ENCODE measurements at places on chromosomes 1 and 21.

DNA sequence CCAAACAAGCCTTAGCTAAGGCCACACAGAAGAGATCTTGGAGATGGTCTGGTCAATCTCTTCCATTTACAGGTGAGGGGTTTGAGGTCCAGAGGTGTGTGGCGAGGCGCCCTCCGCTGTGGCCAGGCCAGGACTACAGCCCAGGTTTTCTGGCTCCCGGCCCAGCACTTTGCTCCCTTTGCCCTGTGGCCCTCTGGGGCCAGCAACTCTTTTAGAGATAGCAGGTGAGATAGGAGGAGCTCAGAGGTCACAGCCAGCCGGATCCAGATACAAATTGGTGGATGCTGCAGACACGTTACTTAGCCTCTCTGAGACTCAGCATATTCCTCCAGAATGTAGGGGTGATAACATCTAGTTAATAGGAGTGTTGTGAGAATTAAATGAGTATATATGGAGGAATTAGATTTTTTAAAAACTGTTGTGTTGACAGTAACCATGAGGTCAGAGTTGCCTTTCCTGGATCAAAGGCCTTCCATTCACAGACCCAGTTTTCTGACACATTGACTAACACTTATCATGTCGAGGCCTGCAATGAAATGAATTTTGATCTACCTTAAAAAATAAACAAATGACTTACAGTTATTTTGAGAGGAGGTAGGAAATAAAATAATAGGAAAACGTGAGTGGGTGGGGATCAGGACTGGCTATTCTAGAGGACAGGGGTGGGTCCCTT lies 16.6 kb downstream of the TEX35 start:
- DNase-seq = no peak

DNA sequence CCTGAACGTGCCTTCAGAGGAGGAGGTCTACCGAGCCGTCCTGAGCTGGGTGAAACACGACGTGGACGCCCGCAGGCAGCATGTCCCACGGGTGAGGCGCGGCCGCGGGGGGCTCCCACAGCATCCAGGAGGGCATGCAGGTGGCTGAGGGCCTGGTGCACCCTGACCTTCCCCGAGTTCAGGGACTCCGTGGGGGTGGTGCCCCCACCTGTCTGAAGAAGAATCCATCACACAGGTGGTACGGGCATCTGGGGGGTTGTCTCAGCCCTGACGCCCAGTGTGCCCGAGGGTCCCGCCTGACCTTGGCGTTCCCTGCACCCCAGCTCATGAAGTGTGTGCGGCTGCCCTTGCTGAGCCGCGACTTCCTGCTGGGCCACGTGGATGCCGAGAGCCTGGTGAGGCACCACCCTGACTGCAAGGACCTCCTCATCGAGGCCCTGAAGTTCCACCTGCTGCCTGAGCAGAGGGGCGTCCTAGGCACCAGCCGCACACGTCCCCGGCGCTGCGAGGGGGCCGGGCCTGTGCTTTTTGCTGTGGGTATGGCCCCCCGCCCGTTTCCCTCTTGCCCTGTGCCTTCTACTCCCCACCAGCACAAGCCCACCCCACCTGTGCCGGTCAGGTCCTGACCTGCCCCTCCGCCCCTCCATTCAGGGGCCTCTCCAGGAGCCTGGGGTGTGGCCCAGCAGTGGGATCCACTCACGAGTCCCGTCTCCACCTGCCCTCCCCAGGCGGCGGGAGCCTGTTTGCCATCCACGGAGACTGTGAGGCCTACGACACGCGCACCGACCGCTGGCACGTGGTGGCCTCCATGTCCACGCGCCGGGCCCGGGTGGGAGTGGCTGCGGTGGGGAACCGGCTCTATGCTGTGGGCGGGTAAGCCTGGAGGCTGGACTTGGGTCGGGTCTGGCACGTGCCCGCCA lies 2.3 kb downstream of the KLHL17 start:
- DNase-seq = no peak

DNA sequence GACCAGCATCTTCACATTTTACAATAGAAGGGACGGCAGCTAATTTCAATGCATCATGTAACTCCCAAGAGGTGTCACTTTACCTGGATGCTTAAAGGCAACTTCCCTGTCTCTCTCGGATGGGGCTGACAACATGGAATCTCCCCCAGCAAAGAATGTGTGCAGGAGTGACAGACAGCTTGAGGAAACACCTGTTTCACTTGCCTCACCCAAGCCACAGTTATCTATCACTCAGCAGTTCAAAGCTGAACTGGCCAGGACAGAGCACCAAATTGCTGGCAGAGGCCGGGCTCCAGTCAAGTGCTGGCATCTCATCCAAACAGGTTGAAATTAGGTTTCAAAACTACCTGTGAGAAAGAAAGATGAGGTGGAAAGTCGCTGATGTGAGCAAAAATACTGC lies 538.0 kb upstream of the PLXNA2 start:
- DNase-seq = no peak

DNA sequence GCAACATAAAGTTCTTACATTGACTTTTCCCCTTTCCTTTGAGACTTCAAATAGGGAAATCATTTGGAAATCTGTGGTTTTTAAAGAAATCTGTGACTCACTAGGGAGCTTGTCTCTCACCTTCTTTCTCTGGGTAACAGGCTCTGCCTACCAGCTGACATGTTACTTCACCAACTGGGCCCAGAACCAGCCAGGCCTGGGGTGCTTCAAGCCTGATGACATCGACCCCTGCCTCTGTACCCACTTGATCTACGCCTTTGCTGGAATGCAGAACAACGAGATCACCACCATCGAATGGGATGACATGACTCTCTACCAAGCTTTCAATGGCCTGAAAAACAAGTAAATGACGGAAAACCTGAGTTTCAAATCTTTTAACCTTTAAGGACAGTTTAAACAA lies 9.2 kb upstream of the CHIA start:
- no peak for DNase-seq

DNA sequence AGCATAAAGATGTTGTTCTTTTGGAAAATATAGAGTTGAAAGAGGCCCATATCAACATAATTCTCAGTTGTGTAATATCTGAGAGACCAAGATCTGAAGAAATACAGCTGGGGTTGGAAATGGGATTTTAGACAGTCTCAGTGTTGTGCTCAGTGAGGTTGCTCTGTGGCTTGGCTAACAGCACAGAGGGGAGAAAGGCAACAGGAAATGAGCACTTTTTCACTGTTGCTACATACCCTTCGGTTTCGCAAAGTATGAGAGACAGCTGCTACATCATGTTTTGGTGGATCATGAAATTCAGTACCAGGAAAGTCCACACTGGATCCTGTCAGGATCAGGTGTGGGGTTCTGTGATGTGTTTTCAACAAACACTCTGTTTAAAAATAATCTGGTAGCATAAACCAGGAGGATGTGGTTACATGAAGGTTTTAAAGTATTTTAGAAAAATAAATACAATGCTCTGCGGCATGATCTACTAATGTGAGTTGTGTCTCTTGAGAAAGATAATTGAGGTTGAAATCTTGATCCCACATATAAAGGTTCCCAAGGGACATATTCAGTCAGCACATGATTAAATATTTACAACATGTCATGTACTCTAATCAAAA lies 7.0 kb upstream of the GPR88 start:
- no peak for DNase-seq

DNA sequence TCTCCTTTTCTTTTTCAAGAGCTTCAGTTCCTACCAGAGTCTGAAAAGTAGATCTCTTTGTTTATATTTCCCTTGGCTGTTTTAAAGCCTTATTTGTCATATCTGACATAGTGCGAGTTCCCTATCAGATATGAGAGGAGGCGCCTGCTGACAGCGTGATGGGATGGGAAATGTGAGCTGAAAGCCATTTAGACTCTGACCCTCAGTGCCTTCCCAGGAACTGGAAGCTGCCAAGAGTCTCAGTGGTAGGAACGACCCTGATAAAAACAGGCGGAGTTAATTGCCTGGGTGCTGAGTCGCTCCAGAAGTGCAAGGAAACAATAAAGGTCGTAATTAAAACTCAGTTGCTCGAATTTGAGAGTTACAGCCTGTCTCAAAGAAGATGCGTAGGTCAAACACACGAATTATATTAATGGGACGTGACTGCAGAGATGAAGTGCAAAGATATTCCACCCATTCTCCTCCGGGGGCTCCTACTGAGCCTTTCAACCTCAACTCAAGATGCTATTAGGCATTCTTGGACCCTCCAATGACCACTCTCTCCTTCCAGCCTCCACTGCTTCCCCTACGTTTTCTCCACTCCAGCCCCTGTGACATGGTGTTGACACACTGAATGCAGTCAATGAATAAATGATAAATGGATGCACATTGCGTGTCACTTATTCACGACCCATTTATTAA lies 84.6 kb downstream of the KAZN start:
- no peak for DNase-seq

DNA sequence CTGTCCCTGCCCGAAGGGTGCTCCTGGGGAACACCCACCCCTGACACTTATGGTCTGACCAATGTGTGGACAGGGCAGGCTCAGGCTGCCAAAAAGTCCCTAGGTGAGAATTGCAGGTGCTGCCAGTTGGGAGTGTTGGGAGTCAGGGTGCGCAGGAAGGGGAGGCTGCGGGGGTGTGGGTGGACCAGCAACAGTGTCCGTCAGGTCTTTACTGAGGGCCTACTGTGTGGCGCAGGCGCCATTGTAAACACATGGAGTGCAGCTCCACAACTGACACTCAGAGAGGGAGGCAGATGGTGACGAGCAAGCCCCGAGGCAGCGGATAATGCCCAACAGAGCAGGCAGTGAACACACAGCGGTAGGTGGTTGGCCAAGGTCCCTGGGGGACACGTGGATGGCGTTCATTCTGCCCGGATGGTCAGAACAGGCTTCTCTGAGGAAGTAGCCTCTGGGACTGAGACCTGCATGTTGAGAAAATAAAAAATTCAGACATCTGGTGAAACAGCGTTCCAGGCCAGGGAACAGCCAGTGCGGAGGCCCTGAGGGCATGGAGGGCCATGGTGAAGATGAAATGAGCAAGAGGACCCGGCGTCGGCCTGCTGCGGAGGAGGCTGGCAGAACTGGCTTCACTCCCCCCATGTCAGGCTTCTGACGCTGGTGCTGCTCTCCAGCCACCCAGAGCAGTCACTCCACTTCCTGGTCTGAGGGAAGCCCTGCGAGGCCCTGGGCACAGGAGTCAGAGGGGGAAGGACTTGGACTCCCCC lies 136.2 kb upstream of the ZBTB40 start:
- no peak for DNase-seq

GRCh38 chr1:67224856-67225255 lies 58.6 kb downstream of the IL23R start:
- no peak for DNase-seq

DNA sequence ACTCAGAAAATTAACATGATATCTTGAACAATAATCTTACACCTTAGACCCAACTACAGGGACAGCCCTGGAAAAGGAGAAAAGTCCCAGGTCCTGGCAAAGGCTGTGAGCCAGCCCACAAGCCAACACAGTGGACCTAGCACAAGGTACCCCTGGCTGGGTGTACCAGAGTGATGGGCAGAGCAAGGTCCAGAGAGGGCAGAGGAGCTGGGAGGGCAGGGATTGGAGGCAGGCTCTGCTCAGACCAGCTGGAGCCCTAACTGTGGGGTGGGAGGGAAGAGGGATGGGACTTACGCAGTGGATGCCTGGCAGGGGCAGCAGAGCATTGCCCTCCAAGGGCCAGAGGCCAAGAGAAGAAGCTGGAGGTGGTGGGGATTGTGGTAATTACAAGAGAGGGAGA lies 101.6 kb downstream of the KCND3 start:
- DNase-seq = no peak

DNA sequence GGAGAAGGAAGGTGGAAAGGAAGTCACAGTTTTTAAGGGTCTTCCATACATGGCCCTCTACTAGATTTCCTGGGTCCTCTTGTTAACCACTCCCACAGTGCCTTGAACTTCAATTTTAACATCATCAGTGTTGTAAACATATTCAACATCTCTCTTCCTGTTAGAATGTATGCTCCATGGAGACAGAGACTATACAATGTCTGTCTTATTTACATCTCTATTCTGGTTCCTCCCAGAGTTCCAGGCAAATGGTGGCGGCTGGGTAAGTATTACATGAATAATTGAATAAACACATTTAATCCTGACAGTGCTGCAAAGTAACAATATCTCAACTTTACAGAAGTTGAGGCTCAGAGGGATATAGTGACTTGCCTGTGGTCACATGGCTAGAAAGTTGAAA lies 40.3 kb downstream of the CDC7 start:
- DNase-seq = no peak

DNA sequence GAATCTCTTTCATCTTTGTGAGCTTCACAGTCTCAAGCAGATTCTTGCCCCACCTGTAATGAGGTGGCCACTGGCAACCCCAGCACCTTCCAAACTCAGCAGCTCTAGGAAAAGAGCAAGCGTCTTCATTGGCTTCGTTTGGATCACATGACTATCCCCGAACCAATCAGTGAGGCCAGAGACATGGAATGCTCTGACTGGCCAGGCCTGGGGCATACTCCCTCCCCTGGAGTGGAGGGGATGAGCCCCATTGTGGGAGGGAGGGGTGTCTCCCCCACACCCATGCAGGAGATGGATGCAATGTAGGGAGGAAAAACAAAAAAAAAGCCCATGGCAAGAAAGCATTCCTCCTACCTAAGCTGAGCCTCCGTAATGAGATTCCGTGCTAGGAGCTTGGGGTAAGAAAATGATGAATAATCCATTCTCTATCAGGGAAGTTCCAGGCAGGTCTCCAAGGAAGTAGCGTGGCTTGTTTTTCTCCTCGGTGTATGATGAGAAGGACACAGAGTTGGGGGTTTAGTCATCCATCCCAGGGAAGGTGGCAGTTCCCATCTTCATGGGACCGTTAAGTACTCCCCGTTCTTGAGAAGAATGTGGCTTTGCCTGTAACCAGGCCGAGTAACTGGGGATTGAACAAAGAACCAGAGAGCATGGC lies 32.7 kb downstream of the FHAD1 start:
- DNase-seq = no peak

DNA sequence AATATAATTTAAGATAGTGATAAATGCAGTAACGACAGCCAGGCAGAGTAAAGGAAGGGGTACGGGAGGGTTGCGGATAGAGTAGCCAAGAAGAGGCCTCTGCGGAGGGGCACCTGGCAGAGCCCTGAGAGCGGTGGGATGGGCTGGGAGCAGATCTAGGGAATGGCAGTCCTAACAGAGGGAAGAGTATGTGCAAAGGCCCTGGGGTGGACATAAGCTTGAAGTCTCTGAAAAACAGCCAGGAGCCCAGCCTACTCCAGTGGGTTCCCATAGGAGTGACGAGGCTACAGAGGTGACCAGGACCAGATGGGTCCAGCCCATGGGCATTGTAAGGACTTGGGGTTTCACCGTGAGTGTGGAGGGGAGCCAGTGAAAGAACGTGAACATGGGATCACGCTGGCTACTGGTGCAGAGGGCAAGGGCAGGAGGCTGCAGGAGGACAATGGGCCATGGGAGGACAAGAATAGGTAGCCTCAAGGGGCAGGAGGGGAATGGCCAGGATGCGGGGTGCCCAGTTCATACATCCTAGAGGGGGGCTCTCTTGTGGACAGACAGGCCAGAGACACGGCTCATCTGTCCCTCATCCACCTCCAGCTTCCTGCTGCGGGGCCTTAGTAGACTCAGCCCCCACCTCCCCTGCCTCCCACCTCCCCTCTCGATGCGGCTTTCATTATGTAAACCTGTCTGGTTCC lies 185.7 kb upstream of the VAMP3 start:
- DNase-seq = no peak

DNA sequence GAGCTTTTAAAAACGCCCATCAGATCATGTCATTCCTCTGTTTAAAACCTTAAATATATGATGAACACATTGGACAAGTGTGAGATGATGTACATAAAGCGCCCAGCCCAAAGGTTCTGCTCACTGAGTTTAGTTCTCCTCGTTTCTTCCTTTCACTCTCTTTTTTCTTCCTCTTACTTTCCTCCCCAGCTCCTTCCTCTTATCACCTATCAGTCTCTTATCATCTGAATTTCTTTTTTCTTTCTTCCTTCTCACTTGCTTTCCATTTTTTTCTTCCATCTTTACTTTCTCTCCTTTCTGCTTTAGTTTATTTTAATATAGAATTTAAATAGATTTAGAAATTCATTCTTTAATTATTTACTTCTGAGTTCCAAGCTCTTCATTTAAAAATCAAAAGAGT lies 17.8 kb upstream of the POGZ start:
- DNase-seq = no peak
